ENCODE measurements at places on chromosomes 3 and 15. TPM values are rescaled to one million over a fixed set of nuclear protein-coding genes. Genes with fewer than 3 reads are reported as not detected.

GRCh38 chr3:19029837-19030521 lies 118.3 kb upstream of the KCNH8 start:
- H3K27ac ChIP-seq = no peak overlapping the region
- H3K36me3 ChIP-seq = no peaks in the 10 kb centered on the region
- no peak overlapping the region for H3K4me3 ChIP-seq
- no peaks in the 10 kb centered on the region for H3K4me1 ChIP-seq
- DNase-seq = no peak

GALNT15 gene
- not detected for polyA plus RNA-seq

DNA sequence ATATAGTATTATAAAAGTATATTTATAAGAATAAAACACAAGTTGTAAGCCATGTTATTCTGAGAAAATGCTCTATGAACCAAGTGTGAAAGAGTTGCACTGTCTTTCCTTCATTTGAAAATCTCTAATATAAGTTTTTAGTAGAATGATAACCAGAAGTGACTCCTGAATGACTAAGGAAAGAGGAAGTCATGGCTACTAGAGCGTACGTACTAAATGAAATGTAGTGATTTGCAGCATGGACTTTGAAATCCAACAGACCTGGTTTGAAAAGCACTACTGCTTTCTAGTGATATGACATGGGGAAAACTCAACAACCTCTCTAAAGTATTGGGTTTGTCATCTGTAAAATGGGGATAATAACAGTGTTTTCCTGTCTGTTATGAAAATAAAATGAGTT lies 10.3 kb upstream of the DNAJC13 start:
- peaks cover 10% of the 10 kb centered on the region for H3K27me3 ChIP-seq
- no peak overlapping the region for H3K27ac ChIP-seq
- DNase-seq = no peak
- H3K36me3 ChIP-seq = no peaks in the 10 kb centered on the region

SLC9C1 gene
- polyA plus RNA-seq = not detected

GRCh38 chr3:141557961-141558706 lies 71.3 kb downstream of the RASA2 start:
- peak overlapping the region; percentile 43 for H3K27ac ChIP-seq
- H3K4me1 ChIP-seq = peaks cover 46% of the 10 kb centered on the region
- H3K27me3 ChIP-seq = no peaks in the 10 kb centered on the region
- no peak for DNase-seq
- H3K4me3 ChIP-seq = peak overlapping the region; percentile 8

NANOGP8 gene
- not detected for polyA plus RNA-seq

- H3K4me3 ChIP-seq = no peak overlapping the region
- no peaks in the 10 kb centered on the region for H3K27me3 ChIP-seq
- no peak for DNase-seq
- no peaks in the 10 kb centered on the region for H3K4me1 ChIP-seq
- H3K27ac ChIP-seq = no peak overlapping the region
These were observed 384.4 kb upstream of the ARPP21 start for GRCh38 chr3:35254917-35255316.

All from CD4-positive, CD25-positive, alpha-beta regulatory T cell (primary cell).